ENCODE measurements at places on chromosomes 5 and 9.

GRCh38 chr5:13325765-13326164 is 618.7 kb downstream of the DNAH5 start:
- no peak for DNase-seq

DNA sequence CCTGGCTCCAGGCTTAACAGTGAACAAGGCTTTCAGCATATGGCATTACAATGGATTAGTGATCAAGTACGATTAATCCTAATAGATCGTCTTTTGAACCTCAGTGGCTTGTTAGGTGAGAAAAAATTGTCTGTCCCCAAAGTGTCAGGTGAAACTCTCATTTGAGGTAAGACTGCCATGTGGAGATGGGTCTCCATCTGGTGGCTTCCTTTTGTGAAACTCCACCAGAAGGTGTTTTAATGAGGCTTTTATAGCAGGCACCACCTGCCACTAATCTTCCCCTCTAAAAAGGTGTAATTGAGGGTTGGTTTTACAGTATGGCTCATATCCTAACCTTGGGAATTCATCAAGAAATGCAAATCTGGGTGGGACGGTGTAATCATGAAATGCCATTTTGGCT is 471.1 kb upstream of the MPDZ start:
- DNase-seq, result no peak

- no peak for DNase-seq
Measured at GRCh38 chr5:59178482-59178881, 595.6 kb downstream of the RAB3C start.

DNA sequence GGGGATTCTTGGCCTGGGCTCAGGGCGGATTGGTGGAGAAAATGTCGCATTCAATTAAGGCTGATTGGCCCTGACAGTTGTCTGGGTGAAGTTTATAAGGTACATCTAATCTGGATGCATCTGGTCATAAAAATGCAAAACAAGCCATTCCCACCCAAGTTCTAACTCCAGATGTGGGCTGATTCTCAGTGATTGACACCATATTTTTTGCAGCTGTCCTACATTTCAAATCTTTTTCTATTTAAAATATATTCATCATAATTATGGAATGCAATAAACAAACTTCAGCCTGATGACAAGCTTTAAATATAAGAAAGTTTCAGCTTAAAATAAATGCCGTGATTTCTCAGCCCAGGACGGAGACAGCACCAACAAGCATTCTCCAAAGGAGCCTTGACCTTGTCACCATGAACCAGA is 146.4 kb upstream of the SMIM23 start:
- no peak for DNase-seq

- no peak for DNase-seq
Measured at GRCh38 chr5:150192462-150192861, 2.6 kb downstream of the SLC6A7 start.

DNA sequence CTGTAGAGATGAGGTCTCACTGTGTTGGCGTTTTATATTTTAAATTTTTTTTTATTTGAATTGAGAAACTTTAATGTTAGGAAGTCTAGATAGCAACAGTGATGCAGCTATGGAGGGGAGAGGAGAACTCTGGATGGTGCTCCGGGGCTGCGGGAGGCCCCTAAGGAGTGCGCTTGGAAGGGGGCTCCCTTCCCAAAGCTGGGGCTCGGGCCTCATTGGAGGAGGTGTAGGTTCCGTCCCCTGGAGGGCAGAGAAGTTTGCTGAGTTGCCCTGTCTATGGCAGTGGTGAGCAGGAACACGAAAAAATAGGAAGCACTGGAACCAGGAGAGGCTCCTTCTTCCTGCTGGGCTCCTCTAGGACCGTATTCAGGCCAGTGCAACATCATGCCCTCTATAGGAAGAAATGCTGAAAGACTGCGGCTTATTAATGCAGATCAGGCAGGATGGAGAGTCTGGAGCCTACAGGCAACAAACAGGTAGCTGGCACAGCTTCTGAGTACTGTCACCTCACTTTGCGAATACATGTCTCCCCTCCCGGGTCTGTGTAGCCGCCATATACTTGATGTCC is 16.1 kb downstream of the AHRR start:
- DNase-seq, result no peak

DNA sequence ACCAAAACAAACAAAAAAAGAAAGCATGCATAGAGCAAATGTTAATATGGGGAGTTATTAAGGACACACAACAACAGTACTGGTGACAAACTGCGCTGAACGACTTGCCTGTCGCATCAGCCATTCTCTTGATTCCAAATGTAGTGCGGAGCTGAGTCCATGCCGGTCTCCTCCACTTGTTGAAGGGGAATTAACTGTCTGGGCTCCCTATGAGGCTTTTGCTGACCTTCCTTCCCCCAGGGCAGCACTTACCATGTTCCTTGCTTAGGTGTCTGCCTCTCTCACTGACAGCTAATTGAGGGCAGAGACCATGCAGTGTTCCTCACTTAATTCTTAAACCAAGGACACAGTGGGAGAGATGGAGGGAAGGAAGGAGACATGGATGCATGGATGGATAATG is 40.8 kb upstream of the FAT2 start:
- no peak for DNase-seq

GRCh38 chr5:61327760-61328753 is 4.0 kb upstream of the ZSWIM6 start:
- DNase-seq, result no peak

Data from activated naive CD8-positive, alpha-beta T cell treated with anti-CD3 and anti-CD28 coated beads, Interleukin-2, amount 10 ng/mL, durations not matched to agents 7 days and 5 days (primary cell).